AG04449 (cell line): ENCODE measurements at places on chromosomes 2 and 18.

DNA sequence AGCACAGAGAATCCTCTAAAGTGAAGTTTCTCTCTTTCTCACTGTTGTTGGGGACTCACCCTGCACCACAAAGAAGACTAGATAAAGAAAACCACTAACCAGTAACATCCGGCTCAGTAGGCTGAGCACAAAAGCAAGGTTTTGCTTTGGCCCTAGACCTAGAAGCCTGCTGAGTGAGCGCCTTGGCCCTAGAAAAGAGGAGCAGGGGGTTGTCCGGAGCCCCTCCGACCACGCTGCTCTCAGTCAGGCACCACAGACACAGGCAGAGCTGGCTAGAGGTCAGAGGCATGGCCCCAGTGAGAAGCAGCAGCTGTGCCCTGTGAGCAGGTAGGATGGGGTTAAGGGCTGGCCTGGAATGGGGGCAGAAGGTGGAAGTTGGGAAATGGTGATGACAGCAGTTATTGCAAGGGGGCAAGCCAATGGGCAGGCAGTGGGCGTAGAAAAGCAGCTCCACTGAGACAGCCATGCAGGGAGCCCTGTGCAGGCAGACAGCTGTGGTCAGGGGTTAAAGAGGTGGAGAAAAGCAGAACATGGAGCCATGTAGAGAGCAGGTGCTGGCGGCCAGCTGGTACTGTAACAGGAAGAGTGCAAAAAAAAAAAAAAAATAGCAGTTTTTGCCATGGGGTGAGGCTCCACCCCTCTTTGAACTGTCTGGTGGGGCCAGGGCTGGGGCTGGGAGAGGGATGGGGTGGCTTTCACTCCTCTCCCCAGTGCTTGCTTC lies 36.9 kb upstream of the SLC14A1 start:
- no peak for DNase-seq

GRCh38 chr2:98013407-98014042 lies 17.8 kb upstream of the TMEM131 start:
- DNase-seq: no peak

DNA sequence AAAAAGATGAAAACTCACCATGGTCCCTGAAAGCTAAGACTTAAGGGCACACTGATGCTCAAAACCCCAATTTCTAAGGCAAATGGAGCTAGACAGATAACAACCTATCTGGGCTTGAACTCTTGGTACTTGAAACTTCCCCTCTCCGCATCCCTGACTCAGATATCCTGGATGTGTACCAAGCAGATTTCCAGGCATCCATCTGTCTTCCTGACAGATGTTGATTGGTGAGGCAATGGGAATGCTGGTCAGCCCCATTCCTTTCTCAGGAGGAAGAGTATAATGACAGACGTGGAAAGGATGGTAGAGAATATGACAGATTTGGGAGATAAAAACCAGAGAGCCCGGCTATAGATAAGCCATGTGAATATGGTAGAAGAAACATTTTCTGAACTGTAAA lies 69.2 kb downstream of the ADD2 start:
- no peak for DNase-seq

DNA sequence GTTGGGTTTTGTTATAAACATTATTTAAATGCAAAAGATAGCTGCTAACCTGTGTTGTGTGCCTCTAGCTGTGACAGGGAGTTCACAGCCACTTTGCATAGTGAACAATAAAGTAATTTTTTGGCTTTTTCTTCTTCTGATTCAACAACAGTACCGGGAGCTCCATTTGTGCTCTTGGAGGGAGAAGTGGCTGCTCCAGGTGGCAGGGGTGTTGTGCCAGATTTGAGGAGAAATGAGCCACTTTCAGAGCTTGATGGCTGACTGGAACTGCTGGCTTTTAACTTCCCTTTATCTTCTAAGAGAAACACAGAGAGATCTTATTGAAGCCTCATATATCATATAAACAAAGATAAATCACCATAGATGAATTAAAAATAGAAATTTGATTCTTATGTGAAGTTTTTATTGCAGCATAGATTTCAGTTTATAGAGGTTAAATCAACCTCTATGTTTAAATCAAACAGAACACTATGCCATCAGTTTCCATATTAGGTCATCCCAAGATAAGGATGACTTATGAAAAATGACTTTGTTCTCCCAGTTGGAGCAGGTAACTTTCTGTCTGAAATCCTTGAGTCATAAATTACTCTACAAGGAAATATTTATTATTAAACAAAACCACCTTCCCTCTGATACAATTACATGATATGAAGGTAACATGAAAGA lies 182.0 kb upstream of the SESTD1 start:
- DNase-seq: no peak

GRCh38 chr2:73173781-73174180 lies 28.6 kb upstream of the NOTO start:
- DNase-seq: no peak
